ENCODE measurements at places on chromosomes 4 and X. TPM values are rescaled to one million over a fixed set of nuclear protein-coding genes. Genes with fewer than 3 reads are reported as not detected.

DNA sequence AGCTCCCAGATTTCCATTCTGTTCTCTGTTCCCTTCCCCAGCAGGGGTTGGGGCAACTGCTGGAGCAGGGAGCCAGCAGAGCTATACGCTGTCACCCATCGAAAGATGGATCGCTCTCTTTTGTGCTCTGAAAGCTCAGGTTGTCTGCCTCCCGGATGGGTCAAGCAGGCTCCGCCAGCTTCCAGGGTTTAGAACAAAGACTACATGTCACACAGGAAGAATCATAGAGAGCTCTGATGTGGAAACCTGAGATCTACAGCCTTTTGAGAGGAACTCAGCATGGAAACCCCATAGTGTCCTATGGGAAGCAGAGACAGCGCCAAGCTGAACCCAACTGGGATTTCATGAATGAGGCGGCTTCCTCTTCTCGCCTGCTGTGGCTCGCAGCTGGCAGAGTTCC, 205.4 kb downstream of the HS3ST1 start:
- DNase-seq = no peak

- DNase-seq = no peak
Observed at GRCh38 chrX:108245462-108245861, 153.9 kb downstream of the ATG4A start.

GRCh38 chr4:38489924-38490639, 173.9 kb upstream of the KLF3 start:
- no peak for DNase-seq

DNA sequence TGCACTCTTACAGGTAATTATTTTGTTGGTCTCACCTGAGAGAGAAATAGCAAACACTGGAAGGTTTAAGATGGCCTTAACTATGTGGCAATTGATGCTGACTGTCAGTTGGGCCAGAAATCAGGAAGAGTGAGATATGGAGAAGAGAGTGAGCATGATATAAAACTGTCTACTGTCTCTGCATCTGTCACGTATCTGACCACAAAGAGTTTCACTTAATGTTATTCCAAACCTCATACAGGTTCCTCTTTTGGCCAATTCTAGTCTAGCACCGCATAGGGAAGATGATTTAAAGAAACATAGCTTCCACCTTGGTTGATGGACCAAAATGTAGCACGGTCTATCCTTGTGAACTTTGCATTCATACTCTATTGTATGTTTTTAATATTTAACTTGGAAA, 381.0 kb upstream of the BOD1L1 start:
- DNase-seq = no peak

DNA sequence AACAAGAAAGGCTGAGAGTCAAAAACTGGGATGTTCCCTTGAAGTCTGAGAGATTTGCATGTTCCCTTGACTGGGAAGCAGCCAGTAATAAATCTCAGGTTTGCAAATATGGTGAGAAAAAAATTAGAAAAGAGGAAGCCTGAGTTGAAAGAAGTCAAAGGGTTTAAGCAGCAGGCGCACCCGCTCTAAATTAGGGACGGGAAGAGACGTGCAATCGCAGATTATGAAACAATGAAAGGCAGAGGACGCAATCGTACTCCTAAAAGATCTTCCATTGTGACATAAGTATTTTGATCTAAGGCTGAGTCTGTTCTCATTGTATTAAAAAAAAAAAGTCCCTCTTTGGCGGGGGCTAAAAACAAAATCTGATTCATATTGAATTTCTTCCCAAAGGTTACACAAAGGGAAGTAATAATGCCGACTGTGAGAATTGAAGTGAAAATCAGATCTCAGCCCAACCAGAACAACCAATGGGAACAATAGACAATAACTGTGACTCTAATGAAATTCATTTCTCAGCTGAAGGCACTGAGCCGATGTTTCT, 28.2 kb downstream of the SAT1 start:
- no peak for DNase-seq

GRCh38 chr4:86099348-86099747, 260.5 kb downstream of the MAPK10 start:
- DNase-seq = no peak

- no peak for DNase-seq
Observed at GRCh38 chr4:175054980-175055379, 136.8 kb downstream of the ADAM29 start.

- no peak for DNase-seq
Observed at GRCh38 chrX:41142130-41142910, 57.1 kb downstream of the USP9X start.

GRCh38 chrX:38864165-38864564, 62.9 kb downstream of the MID1IP1 start:
- DNase-seq = no peak

DNA sequence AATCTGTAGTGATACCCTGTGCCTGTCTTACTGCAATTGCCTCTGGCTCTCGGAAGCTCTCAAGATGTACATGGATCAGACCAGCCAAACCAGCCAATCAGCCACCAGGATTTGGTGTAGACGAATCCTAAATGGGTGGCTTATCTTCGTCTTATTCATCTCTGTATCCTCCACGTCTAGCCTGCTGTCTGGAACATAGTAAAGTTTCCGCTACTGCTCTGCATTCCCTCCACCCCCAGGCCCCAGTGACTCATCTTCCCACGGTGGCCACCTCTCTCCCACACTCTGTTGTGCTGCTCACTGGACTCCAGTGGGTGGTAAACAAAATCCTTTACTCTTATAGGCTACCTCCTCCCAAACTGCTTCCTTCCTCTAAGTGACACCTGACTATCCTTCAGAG, 37.8 kb downstream of the SEPTIN6 start:
- DNase-seq = peak; percentile 56

DNA sequence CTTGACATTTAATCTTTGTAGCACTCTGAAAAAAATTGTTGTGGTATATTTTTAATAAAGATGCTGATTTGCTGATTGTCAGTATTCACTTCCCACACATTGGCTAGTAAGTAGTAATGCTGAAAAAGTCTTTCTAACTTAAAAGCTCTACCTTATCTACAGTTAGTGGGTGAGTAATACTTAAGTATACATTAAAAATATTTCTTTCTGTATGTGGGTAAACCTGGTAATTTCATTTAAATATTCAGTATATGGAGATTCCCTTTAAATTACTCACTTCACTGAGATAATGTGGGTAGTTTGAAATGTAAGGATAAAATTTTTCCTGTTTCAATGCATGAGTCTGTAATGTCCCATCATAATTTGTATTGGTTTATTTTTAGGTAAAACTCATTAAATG, 5.6 kb downstream of the TMEM33 start:
- DNase-seq = no peak

DNA sequence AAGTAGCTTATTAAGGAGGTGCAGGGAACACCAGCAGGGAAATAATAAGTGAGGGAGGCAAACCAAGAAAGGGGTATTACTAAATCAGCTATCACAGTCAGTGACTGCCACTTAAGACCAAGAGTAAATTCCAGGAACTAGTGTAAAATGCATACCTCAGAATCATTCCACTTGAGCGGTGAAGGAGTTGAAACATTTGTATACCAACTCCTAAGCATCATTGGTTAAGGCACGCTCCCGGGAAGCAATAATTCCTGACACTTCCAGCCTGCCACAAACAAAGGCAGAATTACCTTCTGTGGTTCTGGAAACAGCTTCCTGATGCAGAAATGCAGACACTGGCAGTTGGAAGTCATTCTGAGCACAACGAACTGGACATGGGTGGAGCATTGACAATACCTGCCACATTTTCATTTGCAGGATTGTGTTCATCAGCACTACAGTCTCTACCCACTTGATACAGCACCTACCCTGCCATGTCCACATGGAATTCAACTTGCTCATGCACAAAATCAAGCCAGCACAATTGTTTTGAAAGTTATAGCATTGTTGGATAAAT, 82.1 kb downstream of the PPP1R2C start:
- DNase-seq = no peak

The UCP1 gene
- polyA plus RNA-seq = not detected

The PAGE2 gene
- not detected for polyA plus RNA-seq

The OCIAD1 gene
- 115 TPM for polyA plus RNA-seq

The MFAP3L gene
- 1.4 TPM for polyA plus RNA-seq

The TLR7 gene
- not detected for polyA plus RNA-seq

The PPP1R2C gene
- polyA plus RNA-seq = not detected

The MPP1 gene
- 7.5 TPM for polyA plus RNA-seq

The CCKAR gene
- polyA plus RNA-seq = not detected

The ALPK1 gene
- polyA plus RNA-seq = 2.4 TPM

The UGT2B11 gene
- not detected for polyA plus RNA-seq

The ARX gene
- polyA plus RNA-seq = not detected

The CFAP99 gene
- not detected for polyA plus RNA-seq

The RTL3 gene
- polyA plus RNA-seq = not detected
